Endodermal cell (in vitro differentiated cells): ENCODE measurements at places on chromosomes 1 and 21. TPM values are rescaled to one million over a fixed set of nuclear protein-coding genes. Genes with fewer than 3 reads are reported as not detected.

HIVEP3 gene
- 0.13 to 0.35 TPM (median 0.13 TPM) in 3 replicates for total RNA-seq

DNA sequence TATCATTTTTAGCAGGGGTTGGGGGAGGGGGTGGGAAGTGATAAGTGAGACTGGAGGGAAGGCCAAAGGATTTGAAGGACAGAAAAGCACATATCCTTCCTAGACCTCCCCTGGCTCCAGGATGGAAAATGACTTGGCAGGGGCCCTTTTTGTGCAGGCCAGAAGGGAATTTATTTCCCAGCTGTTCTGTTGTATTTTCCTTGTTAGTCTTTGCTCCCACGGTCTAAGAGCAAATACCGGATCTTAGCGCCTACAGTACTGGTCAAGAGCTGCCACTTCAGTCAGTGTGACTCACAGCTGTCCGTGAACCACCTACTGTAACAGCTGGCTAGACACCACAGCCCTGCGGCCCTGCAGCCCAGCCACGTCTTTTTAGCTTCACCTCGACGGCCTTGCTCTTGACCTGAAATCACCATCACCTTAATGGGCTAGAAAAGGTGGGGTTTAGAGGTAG lies 51.0 kb upstream of the ERRFI1 start:
- peaks cover 13% of the 10 kb centered on the region for H3K4me1 ChIP-seq
- no peak overlapping the region for H3K27ac ChIP-seq
- no peaks in the 10 kb centered on the region for H3K27me3 ChIP-seq
- H3K4me3 ChIP-seq: no peak overlapping the region

GRCh38 chr1:3327389-3327702 lies 127.1 kb upstream of the ARHGEF16 start:
- H3K27ac ChIP-seq: no peak overlapping the region
- no peaks in the 10 kb centered on the region for H3K27me3 ChIP-seq
- H3K4me3 ChIP-seq: no peak overlapping the region
- peaks cover 21% of the 10 kb centered on the region for H3K4me1 ChIP-seq

DNA sequence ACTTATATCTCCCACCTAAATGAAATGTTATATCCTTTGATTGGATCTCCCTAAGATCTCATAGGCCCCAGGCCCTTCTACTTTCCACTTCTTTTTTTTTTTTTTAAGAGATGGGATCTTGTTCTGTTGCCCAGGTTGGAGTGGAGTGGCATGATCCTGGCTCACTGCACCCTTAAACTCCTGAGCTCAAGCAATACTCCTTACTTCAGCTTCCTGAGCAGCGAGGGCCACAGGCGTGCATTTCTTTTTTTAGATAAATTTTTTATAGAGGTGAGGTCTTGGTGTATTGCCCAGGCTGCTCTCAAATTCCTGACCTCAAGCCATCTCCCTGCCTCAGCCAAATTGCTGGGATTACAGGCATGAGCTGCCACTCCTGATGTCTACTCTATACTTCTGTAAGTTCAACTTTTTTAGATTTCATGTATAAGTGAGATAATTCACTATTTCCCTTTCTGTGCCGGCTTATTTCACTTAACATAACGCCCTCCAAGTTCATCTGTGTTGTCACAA lies 987.5 kb upstream of the NCAM2 start:
- no peak overlapping the region for H3K4me3 ChIP-seq
- no peaks in the 10 kb centered on the region for H3K27me3 ChIP-seq
- no peak overlapping the region for H3K27ac ChIP-seq

DNA sequence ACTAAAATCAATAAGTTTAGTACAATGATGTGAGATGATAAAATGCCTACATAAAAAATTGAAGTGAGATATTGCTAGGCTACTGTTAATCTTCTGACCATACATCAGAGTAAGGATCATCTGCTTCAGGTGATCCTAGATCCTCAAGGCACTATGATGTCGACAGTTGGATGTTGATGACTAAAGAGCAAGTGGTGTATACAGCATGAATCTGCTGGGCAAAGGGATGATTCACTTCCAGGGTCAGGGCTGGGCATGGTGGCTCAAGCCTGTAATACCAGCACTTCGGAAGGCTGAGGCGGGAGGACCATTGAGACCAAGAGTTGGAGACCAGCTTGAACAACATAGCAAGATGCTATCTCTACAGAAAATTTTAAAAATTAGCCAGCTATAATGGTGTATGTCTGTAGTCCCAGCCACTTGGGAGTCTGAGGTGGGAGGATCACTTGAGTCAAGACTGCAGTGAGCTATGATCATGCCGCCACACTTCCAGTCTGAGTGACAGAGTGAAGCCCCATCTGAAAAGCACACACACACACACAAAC lies 24.6 kb downstream of the NUF2 start:
- H3K27me3 ChIP-seq: peaks cover 33% of the 10 kb centered on the region
- H3K4me3 ChIP-seq: no peak overlapping the region
- no peak overlapping the region for H3K27ac ChIP-seq
- H3K36me3 ChIP-seq: peaks cover 50% of the 10 kb centered on the region

DNA sequence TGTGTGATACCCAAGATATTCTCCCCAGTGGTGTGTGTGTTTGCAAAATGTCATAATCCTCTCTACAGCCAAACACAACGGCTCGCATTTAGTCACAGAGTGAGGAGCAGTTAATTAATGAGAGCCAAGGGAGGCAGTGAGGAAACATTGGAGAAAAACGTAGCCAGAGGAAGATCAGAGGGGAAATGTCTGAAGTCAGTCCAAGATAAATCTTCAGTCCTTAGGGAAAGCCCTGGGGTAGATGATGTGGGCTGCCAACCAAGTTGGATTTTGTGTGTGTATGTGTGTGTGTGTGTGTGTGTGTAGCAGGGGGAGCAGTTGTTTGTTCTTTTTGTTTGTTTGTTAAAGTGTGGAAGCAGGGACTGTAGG lies 201.0 kb upstream of the PTBP2 start:
- H3K4me3 ChIP-seq: no peak overlapping the region
- H3K36me3 ChIP-seq: no peaks in the 10 kb centered on the region
- H3K27me3 ChIP-seq: no peaks in the 10 kb centered on the region
- no peak for DNase-seq
- peak overlapping the region; percentile 79 for H3K27ac ChIP-seq

FCGR1A gene
- not detected in 3 replicates for total RNA-seq

DNA sequence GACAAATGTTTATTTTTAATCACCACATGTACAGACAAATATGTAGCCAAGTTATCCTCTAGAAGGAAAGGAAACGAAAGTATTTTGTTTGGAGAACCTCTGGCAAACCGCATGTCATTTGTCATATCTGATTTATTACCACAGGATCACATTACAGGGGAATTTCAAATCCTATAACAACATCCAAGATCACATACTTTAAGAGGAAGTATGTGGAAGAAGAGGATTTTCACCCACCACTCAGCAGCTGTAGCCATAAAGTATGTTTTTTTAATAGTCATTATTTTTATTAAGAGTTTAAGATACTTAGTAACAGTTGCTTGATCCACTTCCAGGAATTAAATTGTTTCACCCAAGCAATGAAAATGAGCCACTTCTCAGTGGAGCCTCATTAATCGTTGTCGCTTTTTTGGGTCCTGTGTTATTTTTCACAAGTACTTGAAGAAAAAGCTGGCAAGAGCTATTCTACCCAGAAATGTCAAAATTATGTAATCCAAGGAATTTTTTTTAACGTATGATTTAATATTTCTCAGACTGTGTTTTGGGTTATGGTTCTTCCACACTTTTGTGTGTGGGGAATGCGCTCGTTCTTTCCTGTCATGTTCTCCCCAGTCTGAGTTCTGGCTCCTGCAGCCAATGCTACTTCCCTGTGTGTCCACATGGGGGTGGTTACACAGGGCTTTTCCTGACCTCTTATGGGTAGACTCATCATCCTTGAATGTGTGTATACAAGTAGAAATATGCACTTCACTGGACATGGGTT lies 6.9 kb downstream of the SERTAD4 start:
- no peaks in the 10 kb centered on the region for H3K4me1 ChIP-seq
- no peak overlapping the region for H3K4me3 ChIP-seq

DNA sequence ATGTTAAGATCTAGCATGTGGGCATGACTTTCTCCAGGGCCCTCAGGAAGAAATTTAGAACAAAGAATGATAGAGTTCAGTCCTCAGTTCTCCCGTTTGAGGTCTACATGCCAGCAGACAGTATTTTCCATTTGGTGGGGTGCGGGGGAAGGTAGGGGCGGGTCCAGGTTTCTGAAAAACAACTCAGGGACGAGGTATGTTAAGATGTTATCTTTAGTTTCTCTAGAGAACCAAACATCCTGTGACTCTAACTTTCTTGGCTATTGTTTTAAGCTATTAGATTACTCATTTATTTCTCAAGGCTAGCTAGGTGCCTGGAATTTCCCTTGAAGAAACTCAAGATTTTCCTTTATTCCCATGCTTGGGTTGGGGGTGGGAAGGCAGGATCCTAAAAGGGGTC lies 42.3 kb upstream of the SYT14 start:
- peaks cover 4% of the 10 kb centered on the region for H3K4me1 ChIP-seq
- H3K4me3 ChIP-seq: no peak overlapping the region
- no peaks in the 10 kb centered on the region for H3K36me3 ChIP-seq
- no peak for DNase-seq

DNMT3L gene
- total RNA-seq: not detected in 3 replicates

MFAP2 gene
- 142 to 176 TPM (median 170 TPM) in 3 replicates for total RNA-seq

CRP gene
- total RNA-seq: 0.92 to 1.2 TPM (median 1.2 TPM) in 3 replicates

- no peaks in the 10 kb centered on the region for H3K4me1 ChIP-seq
- H3K27me3 ChIP-seq: no peaks in the 10 kb centered on the region
- H3K4me3 ChIP-seq: no peak overlapping the region
- DNase-seq: no peak
- no peaks in the 10 kb centered on the region for H3K36me3 ChIP-seq
Observed at GRCh38 chr1:160466961-160467360, 56.1 kb downstream of the SLAMF6 start.

- no peak overlapping the region for H3K4me3 ChIP-seq
- DNase-seq: peak; percentile 23
- no peaks in the 10 kb centered on the region for H3K36me3 ChIP-seq
- H3K27me3 ChIP-seq: no peaks in the 10 kb centered on the region
Observed at GRCh38 chr1:30043731-30044408, 679.5 kb downstream of the MATN1 start.

KCND3 gene
- total RNA-seq: not detected in 3 replicates

DNA sequence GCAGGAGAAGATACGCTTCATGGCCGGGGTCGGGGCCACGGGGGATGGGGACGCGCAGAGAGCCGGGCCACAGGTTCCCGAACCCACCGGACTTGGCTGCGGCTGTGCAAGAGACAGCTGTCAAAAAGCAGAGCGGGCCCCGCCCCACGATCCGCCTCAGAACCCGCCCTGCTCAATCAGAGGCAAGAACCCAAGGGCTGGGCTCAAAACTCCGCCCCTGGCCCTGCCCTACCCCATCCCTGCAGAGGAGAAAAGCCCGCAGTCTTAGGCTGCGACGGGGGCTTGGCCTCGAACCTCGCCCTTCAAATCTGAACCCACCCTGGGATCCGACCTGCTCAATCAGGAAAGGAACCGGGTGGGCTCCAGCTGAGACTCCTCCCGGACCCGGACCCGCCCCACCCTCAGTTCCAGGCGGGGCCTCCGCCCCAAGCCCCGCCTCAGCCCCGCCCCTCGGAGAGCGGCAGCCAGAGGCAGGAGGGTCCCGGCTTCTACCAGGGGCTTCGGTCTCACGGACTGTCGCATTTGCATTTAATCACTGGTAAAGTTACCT lies at the start of gene ANKRD35:
Gene ANKRD35, minus strand, starts transcription at position 129 of the 550 bp plus-strand sequence. Its CDS starts 108 bp downstream, at position 21.
- H3K36me3 ChIP-seq: no peaks in the 10 kb centered on the region
- peak; percentile 95 for DNase-seq
- peaks cover 33% of the 10 kb centered on the region for H3K27me3 ChIP-seq
- no peaks in the 10 kb centered on the region for H3K4me1 ChIP-seq
- H3K27ac ChIP-seq: no peak within 1 kb of the TSS
- H3K4me3 ChIP-seq: peak within 1 kb of the TSS; percentile 81

GRCh38 chr1:91916811-91917460 lies 31.0 kb upstream of the TGFBR3 start:
- no peaks in the 10 kb centered on the region for H3K27me3 ChIP-seq
- no peaks in the 10 kb centered on the region for H3K36me3 ChIP-seq
- DNase-seq: no peak
- H3K27ac ChIP-seq: no peak overlapping the region

DNA sequence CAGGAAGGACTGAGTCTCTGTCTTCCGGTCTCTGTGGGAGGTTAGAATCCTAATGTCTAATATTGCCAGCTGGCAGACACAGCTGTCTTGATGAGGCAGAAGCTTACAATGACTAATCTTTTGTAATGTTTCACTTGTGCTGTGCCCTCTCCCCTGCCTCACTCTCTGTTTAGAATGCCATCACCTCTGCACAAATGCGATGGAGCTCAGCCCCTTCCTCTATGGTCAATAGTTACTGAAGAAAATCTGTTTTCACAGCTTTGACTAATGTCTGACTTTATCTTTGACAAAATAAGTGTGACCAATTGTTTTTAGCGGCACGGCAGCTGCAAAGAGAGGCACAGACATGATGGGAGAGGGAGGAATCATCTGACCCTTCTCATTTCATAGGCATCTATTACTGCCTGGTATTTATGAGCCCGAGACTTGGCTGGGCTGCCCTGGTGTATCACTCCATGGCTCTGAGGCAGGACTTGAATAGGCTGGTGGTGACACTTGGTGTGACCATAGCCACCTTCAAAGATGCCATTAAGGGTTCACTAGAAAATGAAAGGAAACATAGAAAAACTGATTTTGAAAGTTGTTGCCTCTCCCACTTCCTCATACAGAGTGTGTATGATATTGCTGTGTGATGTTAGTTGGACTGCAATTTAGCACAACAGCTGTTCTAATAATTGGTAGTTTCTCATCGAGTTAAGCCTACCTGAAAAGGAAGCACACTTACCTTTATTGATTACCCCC lies 163.2 kb upstream of the NBPF11 start:
- H3K4me1 ChIP-seq: no peaks in the 10 kb centered on the region
- no peak overlapping the region for H3K27ac ChIP-seq
- peaks cover 91% of the 10 kb centered on the region for H3K27me3 ChIP-seq
- no peak overlapping the region for H3K4me3 ChIP-seq
- DNase-seq: no peak
- H3K36me3 ChIP-seq: no peaks in the 10 kb centered on the region

GRCh38 chr1:41517062-41517438 lies 32.6 kb upstream of the EDN2 start:
- DNase-seq: no peak
- no peaks in the 10 kb centered on the region for H3K27me3 ChIP-seq
- H3K4me3 ChIP-seq: no peak overlapping the region

DNA sequence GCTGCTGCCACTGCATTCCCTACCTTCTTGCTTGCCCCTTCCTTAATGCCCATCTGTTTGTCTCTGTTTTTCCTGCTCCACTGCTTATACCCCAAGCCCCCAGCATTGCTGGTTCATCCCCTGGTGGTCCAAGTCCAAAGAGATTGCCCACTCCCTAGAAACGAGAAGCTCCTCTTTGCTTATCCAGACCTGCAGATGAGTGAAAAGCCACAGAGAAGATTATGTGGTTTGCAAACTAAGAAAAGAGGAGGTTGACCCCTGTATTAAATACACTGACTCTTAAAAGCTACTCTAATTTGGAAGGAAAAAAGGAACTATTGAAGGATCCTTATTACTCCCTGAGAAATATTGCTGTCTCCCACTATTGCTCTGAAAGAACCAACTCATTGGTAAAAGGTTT lies 146.8 kb upstream of the RAB4A start:
- DNase-seq: no peak
- no peak overlapping the region for H3K27ac ChIP-seq
- no peaks in the 10 kb centered on the region for H3K27me3 ChIP-seq
- H3K4me3 ChIP-seq: no peak overlapping the region
